ENCODE measurements at places on chromosomes 1 and 21.

DNA sequence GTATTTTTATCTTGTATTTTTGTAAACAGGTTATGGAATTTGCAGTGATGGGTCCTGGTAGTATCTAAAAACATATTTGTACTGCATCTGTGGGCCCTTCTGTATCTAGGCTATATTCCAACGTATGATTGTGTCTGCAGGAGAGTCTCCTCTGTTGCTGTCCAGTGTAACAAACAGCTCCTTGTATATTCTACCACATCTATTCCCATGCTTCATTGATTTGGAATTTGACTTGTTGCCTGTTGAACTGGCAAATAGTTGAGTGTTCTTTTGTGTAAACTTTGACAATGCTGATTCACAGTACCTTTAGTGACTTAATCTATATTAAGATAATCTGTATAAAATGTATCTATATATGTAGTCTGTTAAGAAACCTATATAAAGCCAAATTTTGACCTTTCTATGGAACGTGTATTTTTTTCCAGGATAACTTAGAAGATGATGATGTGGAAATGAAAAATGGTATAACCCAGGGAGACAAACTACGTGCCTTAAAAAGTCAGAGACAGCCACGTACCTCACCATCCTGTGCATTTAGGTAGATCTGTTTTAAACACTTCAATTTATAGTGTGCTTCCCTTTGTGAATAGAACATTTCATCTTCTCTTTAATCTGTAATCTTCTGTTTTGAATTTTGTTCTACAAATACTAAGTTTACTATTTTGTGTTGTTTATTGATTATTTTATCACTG is 43.4 kb upstream of the GPR88 start:
- no peak for DNase-seq

DNA sequence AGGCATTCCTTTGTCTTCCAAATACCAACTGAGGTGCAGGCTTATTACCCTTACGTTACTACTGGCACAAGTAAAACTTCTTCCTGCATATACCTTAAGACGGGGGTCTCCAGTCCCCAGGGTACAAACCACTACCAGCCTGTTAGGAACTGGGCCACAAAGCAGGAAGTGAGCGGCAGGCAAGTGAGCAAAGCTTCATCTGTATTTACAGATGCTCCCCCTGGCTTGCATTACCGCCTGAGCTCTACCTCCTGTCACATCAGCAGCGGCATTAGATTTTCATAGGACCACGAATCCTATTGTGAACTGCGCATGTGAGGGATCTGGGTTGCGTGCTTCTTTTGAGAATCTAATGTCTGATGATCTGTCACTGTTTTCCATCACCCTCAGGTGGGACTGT is 113.1 kb downstream of the SLC45A1 start:
- DNase-seq = no peak

- DNase-seq = peak; percentile 78
Measured at GRCh38 chr1:150567717-150568593, 11.5 kb downstream of the MCL1 start.

GRCh38 chr1:46152016-46152415 is 19.6 kb upstream of the PIK3R3 start:
- no peak for DNase-seq

GRCh38 chr1:10755970-10756521 is 40.4 kb downstream of the CASZ1 start:
- no peak for DNase-seq

- no peak for DNase-seq
Measured at GRCh38 chr1:76160225-76160624, 85.7 kb downstream of the ST6GALNAC3 start.

- DNase-seq = no peak
Measured at GRCh38 chr1:217274927-217275654, 355.8 kb downstream of the GPATCH2 start.

DNA sequence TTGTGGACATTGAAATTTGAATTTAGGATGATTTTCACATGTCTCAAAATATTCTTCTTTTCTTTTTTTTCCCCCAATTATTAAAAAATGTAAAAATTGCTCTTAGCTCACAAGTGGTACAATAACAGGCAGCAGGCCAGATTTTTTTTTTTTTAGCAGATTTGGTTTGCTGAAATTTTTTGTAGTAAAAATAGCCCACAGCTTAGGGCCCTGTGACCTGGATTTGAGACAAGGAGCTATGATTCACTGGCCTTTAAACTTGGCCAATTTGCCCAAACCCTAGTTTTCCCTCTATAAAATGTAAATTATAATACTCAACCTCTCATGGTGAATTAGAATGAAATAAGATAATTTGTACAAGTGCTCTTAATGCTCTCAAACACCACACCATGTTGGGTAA is 253.8 kb downstream of the DYRK1A start:
- no peak for DNase-seq

- DNase-seq = no peak
Measured at GRCh38 chr1:101338714-101339430, 102.1 kb downstream of the S1PR1 start.

DNA sequence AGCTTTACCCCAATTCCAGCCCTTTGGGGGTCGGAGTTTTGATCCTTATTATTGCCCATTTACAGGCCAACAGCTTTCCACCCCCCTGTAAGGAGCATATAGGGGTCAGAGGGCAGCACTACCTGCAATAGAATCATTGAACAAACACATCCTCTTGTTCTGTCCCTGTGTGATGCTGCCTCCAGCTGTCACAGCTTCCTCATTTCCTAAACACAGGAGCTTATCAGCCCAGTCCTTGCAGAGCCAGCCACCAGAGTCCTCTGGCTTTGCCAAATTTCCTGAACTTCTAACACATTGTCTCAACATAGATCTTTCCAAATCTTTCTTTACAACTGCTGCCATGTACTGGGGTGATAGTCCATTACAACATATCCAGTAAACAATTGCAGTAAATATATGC is 32.8 kb upstream of the PTBP2 start:
- DNase-seq = no peak

GRCh38 chr1:55154616-55155015 is 60.5 kb downstream of the USP24 start:
- DNase-seq = no peak

DNA sequence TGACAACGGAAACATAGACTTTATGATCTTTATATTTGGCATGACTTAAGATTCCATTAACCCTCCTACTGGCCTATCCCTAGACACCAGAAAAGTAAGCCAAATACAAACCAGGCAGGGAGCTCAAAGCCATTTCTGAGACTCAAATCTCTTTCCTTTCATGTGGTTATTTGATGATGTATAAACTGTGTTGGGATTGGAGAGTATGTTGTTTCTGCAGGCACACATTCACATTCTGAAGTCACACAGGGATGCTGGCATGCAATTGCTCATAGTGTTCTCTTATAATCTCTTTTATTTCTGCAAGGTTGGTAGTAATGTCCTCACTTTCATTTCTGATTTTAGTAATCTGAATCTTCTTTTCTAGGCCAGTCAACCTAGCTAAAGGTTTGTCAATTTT is 5.8 kb downstream of the ZMYND12 start:
- DNase-seq = no peak

GRCh38 chr1:192808163-192808517 is 699 bp upstream of the RGS2 start:
- DNase-seq = peak; percentile 52

GRCh38 chr1:27906759-27907158 is 28.0 kb upstream of the SMPDL3B start:
- no peak for DNase-seq

DNA sequence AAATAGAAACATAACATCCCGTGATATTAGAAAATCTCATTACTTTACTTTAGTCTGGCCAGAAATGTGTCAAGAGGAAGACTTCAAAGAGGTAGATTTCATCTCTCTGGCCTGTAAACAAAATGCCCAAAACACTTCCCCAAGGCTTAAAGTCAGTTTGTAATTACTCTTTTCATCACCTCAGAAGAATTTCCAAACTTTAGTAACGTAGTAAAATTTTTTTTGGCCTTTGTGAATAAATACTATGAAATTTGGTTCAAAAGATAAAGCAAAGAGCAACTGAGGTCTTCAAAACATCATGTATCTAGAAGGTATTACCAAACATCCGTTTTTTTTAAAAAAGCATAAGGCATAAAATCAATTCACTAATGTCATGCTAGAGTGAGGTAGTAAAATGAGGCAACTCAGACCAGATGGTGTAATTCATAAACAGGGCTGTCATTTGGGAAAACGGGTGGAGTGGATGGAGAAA is 51.4 kb downstream of the LEPR start:
- DNase-seq = no peak

DNA sequence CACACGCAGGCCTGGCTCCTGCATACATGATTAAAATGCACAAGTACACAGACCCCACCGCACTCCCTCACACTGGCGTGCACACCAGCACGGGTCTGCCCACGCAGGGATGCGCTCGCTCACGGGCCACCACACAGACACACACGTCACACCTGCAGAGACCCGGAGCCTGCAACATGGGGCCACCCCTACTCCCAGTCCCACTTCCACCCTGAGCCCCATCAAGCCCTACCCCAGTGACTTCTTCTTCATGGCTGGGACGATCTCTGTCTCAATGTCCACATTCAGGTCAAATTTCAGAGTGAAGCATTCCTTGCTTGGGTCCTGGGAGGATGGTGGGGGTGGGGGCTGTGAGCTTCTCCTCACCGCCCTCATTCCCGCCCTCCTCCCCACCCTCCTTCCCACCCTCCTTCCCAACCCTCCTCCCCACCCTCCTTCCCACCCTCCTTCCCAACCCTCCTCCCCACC is 8.9 kb upstream of the TNFRSF25 start:
- no peak for DNase-seq

DNA sequence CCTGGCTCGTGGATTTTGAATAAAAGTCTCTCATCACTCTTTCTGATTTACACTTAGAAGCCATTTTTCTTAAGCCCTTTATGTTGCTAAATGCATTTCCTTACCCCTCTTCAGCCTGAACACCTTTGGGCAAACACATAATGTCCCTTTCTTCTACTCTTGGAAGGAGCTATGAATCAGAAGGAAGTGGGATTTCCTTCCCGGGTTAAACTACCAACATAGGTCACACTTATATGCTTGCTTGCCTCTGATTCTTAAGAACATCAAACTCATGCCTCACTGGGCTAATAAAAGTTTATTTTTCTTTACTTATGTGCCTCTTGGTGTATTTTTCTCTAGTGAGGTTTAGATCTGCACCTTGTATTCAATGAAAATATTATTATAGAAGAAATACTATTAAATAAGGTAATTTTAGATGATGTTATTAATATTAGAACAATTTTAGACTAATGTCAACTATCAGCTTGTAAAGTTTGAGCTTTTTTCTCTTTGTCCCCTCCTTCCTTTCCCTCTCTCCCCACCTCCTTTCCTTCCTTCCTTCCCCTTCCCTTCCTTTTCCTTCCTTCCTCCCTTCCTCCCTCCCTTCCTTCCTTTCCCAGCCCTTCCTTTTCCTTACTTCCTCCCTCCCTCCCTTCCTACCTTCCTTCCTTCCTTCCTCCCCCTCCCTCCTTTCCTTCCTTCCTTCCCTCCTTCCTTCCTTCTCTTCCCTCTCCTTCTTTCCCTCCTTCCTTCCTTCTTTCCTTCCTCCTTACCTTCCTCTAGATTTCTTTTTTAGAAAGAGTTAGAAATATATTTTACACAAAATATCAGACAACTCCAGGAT is 66.5 kb upstream of the KCNJ6 start:
- DNase-seq = no peak

DNA sequence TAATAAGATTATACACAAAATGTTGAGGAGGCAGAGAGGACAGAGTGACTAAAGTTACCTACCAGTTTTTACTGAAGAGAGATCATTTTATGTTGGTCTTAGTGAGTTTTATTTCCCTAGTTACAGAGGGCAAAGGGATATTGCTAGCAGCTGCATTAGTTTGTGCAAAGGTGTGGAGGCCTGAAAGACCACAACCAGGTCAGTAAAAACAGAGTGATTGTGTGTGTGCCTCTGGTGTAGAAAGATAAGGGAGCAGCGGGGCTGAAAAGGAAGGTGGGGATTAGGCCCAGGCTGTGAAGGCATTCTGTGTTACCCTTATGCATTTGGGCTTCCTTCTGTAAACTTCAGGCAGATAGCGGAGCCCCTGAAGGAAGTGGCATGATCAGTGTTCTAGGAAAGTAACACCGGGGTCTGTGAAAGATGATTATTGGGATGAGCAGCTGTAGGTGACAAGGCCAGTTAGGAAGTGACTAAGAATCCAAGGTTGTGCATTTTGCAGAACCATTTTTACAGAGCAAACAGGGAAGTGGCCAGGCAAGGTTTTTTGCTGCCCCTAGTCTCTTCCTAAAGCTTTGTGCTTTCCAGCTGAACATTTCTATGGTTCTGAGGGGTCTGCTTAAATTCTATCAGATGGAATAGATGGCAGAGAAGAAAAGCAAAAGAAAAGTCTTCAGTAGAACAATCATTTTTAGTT is 3.7 kb downstream of the GADD45A start:
- DNase-seq = no peak

DNA sequence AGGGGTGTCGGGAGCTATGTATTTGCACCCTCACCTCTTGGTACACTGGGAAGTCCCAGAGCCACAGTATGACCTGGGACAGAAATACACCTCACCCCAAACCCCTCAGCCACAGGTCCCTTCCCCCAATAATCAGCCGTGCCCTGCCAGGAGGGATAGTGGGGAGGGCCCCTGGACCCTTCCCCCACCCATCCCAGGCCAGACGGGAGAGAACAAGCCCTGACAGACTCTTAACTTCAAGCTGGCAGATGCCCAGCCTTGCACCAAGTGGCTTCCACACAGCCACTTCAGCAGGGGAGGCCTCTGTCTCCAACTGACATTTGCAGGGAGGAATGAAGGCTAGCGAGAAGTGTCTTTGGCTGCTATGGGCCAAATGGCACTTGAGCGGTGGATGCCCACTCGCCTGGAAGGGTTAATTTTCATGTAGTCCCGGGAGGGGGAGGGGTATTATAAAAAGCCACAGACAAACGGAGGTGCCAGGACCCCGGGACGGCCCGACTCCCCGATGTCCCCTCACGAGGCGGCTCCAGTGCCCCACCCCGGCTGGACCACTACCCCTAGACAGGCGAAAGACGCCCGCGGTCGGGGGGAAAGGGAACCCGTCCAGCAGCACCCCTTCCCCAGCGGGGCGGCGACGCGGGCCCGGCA is 495 bp downstream of the SYNC start:
- no peak for DNase-seq

GRCh38 chr1:2451741-2452140 is 24.3 kb upstream of the PLCH2 start:
- no peak for DNase-seq

DNA sequence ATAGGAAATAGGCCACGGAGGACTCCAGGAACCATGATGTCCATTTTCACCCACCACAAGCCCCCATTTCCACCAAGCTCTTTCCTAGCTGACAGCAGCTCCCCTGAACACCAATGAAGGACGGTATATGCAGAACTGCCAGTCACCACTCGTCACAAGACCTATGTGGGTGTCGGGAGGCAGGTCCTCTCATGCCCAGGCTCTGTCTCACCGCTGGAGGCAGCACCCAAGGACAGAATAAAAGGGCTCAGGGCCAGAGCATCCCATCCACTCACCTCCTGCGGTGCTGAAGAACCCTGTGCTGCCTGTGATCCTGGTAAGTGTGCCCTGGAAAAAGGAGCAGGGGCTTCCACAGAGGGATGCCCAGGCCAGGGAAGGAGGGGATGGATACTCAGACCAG is at the start of gene LCE1F:
LCE1F (plus strand) TSS at position 266 of the 400 bp plus-strand sequence. CDS start 1,232 bp downstream, outside the sequence.
- DNase-seq = no peak

GRCh38 chr1:36199934-36200741 is 24.1 kb upstream of the THRAP3 start:
- no peak for DNase-seq

GRCh38 chr1:33327587-33328325 is 6.9 kb upstream of the A3GALT2 start:
- no peak for DNase-seq

GRCh38 chr1:229768232-229768631 is 142.2 kb downstream of the URB2 start:
- DNase-seq = no peak

All from C1 segment of cervical spinal cord (tissue), 14 donors.